ENCODE measurements at places on chromosomes 16 and 17.

DNA sequence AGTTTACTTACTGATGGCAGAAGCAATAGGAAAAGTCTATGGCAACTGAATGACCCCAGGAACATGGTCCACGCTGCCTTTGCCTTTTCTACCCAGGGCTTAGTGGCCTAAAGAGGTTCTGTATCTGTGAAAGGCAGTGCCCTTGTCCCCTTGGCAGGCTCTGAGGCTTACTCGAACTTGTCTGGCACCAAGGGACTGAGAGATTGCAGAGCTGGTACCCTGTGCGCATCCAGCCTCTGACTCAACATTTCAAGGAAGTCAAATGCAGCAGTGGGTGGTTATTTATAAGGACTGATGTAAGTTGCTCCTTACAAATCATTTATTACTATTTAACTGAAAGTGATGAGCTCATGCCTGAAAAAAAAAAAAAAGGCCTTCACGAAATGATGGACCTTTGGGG is 299.9 kb upstream of the MYOCD start:
- no peak for DNase-seq

- no peak for DNase-seq
Observed at GRCh38 chr17:65666876-65667321, 105.5 kb upstream of the AXIN2 start.

GRCh38 chr17:11558681-11559234 is 39.5 kb upstream of the DNAH9 start:
- DNase-seq: no peak

- no peak for DNase-seq
Observed at GRCh38 chr16:12120217-12120981, 143.9 kb downstream of the SNX29 start.

DNA sequence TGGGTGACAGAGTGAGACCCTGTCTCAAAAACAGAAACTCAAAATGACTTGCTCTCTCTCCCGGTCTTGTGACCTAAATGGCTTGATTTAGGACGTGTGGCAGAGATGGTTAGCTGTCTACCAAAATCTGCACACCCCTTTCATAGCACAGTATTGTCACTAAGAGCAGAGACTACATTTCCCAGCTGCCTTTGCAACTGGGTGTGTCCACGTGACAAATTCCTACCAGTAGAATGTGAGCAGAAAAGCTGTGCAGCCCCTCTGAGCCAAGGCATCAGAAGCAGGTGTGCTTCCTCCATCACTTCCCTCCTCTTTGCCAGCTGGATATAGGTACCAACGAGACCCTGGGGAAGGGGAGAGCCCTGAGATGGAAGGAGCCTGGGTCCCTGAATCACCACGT is 25.5 kb downstream of the GPR142 start:
- DNase-seq: no peak

DNA sequence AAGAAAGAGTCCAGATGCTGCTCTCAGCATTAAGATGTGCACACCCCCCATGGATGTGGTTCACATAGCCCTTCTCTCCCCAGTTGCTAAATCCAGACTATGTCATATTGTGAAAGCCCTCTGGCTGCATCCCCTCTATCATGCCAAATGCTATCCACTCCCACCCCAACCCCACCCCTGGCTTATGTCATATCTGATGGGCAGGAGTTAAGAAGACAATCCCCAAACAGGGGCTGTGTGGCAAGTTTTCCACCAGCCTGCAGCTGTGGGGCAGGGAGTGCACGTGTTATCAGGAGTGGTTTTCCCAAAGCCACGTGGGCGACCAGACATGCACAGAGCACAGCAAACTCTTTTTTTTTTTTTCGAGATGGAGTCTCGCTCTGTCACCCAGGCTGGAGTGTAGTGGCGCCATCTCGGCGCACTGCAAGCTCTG is 10.0 kb downstream of the FAM117A start:
- no peak for DNase-seq

DNA sequence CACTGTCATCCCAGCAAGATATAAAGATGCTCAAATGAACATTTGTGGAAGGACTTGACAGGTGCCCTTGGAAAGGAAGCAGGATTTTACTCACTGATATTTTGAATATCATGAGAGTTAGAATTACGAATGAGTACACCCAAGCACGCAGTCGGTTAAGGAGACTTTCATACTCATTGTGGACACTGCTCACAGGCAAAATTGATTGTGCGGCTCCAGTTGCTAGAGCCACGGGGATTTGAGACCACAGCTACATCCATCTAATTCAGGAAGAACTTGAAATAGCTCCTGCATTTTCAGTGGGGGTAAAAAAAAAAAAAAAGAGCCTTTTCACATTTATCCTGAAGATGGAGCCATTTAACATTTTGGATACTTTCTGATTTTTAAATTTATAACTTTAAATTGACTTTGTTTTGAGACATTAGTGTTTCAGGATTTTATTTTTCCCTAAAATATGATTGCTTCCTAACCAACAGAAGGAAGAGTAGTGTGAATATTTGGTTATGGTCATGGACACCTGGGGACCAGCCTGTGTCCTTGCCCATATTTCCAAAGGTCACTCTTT is 1080.1 kb upstream of the EEF2KMT start:
- no peak for DNase-seq

GRCh38 chr17:57478478-57479250 is 222.3 kb downstream of the MSI2 start:
- no peak for DNase-seq

DNA sequence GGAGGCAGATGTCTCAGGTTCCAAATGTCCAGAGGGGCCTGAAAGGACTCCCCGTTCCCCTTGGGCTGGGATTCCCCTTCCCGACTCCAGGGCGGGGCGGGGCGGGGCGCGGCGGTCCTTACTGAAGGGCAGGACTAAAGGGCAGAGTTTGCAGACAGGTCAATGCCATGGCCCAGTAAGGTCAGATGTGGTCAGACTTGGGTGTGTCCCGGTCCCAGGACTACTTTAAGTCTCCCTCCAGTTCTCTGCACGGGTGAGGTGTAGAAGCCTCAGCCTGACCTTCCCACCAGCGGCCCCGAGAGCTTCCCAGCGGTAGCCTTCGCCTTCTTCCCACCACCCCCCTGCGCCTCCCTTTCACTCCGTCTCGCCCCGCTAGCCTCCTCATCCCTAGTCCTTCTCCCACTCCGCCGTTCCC is 532 bp downstream of the KDM6B start:
- DNase-seq: no peak

- peak; percentile 25 for DNase-seq
Observed at GRCh38 chr17:56785405-56785804, 48.3 kb downstream of the C17orf67 start.

- no peak for DNase-seq
Observed at GRCh38 chr16:69329369-69330285, 761 bp downstream of the PDF start.

DNA sequence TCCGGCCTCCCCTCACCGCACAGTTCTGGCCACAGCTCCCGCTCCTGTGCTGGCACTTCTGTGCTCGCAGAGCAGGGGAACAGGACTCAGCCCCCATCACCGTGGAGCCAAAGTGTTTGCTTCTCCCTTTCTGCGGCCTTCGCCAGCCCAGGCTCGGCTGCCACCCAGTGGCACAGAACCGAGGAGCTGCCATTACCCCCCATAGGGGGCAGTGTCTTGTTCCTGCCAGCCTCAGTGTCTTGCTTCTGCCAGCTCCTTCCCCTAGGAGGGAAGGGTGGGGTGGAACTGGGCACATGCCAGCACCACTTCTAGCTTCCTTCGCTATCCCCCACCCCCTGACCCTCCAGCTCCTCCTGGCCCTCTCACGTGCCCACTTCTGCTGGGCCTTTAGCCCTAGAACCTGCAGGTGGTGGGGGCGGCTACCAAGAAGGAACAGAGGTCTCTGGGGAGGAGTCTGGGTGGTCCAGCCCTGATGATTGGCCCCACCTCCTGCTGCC is 645 bp upstream of the ELMO3 start:
- DNase-seq: peak; percentile 81

GRCh38 chr17:20066253-20066652 is 57.1 kb downstream of the SPECC1 start:
- peak; percentile 75 for DNase-seq

DNA sequence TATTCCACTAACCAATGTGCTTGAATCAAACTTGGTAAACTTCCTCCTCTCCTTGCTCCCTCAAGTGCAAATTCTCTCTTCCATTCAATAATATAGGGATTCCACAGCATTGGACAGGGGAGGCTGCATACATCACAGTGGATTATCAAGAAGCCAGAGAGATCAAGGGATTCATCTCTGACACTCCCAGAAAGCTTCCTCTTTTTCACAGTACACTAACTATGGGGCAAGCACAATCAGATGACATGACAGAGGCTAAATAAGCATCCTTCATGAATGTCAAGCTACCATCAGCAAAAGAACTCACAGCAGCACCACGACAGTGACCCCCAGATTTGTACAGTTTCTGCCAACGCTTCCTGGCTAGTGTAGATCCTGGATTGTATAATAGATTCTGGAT is 178.4 kb upstream of the C17orf78 start:
- no peak for DNase-seq

DNA sequence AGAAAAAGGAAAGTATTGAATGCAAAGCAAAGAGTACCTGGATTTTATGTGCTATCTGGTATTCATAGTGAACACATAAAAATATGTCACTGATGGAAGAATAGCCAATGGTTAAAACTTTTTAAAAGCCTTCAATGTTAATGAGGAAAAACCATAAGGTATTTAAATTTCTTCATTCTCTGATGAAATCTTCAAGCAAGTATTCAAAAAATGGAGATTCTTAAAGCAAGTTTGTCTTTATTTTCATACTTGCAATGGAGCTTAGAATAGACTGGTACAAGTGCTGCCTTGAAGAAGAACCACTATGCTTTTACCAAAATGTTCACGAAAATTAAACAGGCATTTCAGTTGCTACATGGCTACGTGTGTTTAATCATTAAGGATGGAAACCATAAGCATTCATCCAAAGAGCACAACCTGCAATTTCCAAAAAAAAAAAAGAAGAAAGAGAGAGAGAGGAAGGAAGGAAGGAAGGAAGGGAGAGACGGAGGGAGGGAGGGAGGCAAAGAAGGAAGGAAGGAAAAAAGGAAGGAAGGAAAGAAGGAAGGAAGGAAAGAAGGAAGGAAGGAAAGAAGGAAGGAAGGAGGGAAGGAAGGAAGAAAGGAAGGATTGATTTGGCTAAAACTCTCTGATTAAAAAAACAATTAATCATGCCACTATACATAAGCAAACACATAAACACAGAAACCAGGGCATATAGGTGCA is 17.6 kb downstream of the HS3ST3A1 start:
- no peak for DNase-seq

DNA sequence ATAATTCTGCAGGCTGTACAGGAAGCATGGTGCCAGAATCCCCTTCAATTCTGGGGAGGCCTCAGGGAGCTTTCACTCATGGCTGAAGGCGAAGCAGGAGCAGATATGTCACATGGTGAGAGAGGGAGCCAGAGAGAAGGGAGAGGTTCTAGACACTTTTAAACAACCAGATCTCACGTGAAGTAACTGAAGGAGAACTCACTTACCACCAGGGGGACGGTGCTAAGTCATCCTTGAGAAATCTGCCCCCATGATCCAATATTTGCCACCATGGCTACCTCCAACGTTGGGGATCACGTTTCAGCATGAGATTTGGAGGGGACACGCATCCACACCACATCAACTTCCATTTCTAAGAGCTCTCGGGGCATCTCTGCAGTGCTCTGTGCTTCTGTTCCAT is 37.4 kb upstream of the GNA13 start:
- DNase-seq: no peak

GRCh38 chr17:31148205-31148604 is 53.4 kb downstream of the NF1 start:
- no peak for DNase-seq

DNA sequence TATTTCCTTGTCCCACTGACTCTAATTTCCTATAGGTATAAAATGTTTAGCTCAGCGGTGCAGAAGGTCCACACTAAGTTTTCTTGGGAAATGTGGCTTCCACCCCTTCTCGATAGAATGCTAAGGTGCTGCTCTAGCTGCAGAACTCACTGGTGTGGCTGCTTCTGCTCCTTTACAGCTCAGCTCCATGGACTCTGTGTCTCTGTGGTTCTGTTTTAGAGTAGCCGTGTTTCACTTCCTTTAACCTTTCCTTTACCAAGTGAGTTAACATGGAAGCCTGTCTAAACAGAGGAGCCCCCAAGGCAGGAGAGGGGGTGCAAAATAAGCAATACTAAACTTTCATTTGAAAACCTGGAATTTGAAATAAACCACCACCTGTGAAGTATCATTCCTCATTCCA is 65.3 kb downstream of the SPECC1 start:
- no peak for DNase-seq

GRCh38 chr17:27526604-27527002 is 70.4 kb downstream of the KSR1 start:
- DNase-seq: no peak

DNA sequence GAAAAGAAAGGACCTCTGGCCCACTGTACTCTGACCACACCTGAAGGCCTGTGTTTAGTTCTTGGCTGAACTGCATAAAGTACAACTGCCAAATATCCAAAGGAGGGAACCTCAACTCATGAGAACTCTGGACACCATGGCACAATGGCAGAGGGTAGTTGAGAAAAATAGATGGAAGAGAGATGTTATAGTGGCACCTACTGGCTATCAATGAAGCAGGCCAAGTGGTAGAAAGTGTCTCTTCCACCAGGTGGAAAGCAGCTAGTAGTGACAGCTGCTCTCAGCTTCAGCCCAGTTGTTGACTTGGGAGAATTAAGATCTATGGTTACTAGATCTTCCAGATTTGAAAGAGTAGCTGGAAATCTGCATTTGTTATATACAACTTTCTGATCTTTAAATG is 3.2 kb downstream of the MED31 start:
- DNase-seq: no peak

Data from RWPE1 (cell line).